ENCODE measurements at places on chromosomes 12 and 14.
A peak's percentile ranks its signal among the peaks of the same experiment; 100 is the strongest.

DNA sequence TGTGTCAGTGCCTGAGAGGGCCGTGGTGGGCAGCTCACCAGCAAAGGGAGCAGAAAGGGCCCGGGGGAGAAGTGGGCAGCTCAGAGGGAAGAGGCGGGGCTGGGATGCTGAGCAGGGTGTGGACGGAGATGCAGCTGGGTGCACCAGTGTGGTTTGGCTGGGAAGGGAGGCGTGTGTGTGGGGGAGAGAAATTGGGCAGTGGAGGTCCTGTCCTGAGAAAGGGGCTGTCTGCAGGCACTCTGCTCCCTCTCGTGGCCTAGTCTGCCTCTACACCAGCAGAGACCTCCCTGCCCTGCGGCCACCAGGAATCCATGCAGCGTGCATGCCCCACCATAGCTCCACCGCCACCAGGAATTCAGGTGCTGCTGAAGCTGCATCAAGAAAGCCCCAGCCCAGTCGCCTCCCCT is 6.4 kb downstream of the TMEM121 start:
- DNase-seq, result no peak

GRCh38 chr12:12331896-12332295 is 18.1 kb downstream of the MANSC1 start:
- DNase-seq, result peak; percentile 46

DNA sequence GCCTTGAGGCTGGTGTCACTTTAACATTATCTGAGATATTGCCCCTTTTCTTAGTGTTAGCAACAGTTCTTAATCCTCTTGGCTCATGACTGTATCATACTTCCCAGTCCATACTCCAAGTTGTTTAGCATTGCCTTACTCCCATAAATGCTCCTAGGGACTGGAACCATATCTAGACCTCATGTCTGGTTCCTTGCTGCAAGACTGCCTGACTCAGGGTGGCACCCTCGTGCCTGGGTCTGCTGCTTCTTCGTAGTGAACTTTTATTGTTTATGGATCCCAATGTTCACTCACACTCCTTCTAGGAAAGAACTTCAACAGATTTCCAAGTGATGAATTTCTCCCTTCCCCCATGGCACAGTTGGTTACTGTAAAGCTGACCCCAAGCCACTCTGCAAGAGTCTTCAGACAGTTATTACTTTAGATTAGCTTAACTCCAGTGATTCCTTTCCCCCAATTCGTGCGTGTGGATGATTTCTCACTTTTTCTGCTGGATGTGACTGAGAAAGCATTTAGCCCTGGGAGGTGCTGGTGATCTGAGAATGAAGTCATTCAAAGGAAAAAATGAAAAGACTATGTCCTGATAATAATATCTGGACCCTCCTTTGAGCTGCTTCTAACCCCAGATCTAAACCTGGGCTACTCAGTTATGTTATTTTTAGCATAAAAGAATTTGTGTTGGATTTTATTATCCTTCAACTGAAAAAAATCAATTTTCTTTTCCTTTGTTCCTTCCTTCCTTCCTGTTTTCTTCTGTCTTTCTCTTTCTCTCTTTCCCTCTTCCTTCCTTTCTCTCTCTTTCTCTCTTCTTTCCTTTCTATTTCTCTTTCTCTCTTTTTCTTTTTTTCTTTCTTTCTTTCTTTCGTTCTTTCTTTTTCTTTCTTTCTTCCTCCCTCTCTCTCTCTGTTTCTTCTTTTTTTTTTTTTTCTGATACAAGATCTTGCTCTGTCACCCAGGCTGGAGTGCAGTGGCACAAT is 47.5 kb upstream of the PPP1R12A start:
- DNase-seq, result no peak

DNA sequence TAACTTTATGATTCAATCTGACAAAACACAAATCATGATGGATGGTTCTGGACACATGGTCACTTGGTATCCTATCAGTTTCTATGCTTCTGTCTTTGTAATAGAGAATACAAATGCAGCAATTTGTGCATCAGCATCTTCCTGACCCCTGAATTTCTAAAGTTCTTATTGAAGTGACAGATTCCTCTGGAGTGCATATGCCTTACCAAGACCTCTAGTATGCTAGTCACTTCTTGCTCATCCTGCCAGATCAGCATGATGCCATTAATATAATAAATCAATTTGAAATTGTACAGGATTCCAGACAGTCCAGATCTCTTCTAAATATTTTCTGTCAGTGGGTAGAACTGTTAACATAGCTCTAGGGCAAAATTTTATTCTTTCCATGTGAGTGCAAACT is 40.6 kb upstream of the GLIPR1 start:
- DNase-seq, result no peak

DNA sequence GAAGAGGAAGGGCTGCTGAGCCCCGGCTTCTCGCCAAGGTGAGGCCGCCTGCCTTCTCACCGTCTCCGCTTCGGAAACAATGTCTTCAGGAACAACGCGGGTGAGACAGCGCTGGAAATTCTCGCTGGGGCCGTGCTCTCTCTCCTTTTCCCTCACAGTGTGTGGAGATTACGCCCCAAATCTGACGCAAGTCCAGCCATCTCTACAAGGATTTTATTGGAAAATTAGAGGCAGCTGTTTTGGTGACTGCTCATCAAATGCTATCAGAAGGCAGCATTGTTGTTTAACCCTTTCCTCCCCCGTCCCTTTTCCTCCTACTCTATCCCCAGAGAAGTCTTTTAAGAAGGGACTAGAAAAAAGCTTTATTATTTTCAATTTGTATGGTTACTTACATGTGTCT is 53.5 kb downstream of the PIWIL1 start:
- DNase-seq, result no peak

DNA sequence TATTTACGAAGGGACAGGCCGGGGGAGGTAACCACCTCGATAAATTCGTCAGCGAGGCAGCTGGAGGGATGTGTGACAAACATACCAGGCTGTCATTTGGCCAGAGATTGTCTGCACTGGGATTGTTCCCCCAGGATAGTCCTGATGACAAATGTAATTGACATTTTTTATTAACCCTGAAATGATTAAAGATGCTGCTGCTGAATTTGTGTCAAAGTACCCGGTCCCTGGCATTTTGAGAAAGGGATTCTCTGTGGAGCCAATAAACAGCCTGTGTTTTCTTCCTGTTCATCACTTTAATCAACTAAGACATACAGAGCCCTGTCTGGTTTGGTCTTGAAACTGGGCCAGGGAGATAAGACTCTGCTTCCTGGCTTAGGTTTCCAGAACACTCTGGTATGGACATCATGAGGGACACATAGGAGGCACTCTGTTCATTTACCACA is 117.6 kb downstream of the SLC25A47 start:
- no peak for DNase-seq

- no peak for DNase-seq
Measured at GRCh38 chr12:132502149-132502881, 12.4 kb downstream of the FBRSL1 start.

GRCh38 chr14:35883677-35884293 is 57.6 kb downstream of the BRMS1L start:
- peak; percentile 69 for DNase-seq

GRCh38 chr12:5197656-5198055 is 154.0 kb downstream of the KCNA5 start:
- DNase-seq, result no peak

DNA sequence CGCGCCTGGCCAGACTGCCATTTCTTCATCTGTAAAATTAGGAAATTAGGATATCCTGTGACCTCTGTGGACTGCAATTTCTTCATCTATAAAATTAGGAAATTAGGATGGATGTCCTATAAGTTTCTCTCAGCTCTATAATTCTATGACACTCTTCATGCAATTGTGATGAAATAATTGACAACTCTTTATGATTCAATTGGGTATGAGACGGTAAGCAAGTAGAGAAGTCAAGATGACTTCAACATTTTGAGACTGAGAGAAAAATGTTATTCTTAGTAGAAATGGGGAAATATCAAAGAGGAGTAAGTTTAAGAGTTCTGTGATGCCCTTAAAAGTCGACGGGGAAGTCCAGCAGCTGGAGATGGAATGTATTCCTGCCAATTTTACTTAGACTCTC is 12.0 kb downstream of the KIAA0586 start:
- DNase-seq, result no peak

- no peak for DNase-seq
Measured at GRCh38 chr14:61927520-61927919, 165.3 kb downstream of the SNAPC1 start.

DNA sequence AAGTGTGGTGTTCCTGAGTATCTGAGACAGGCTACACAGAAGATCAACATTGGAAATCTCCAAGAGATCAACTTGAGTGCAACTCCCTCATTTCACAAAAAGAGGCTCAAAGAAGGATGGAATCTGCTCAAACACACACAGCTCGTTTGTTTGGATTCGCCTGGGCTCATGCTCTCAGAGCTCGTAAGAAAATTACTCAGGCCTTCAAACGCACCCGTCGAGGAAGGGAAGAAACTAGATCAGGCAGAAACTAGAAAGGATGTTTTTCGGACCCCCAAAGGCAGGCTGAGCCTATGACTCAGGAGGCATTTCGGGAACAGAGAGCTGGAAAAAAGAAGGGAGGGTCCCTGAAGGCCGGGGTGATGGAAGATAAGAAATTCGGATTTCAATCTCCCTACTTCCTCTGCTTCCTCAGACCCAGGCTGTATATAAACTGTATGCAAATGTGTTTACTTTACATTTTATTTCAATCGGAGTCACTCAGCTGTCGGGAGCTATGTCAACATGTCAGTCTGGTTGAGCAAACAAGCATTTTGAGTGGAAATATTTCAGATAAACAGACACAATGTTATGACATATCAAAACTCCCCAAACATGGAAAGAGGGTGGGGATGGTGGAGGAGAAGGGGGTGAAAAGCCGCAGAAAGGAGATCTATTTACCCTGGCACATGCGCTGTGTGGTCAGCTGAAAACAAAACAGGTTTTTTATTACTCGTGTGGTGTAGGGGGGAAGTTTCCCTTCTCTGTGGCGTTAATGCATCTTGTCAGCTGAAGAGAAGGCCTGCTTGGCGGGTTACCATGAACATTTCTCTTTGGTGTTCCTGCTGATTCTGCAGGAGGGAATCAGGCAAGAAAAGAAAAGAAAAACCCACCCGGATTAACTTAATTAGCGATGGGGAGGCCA is 129.1 kb upstream of the TBX3 start:
- DNase-seq, result peak; percentile 59

- no peak for DNase-seq
Measured at GRCh38 chr12:54935235-54935951, 49.2 kb downstream of the TESPA1 start.

DNA sequence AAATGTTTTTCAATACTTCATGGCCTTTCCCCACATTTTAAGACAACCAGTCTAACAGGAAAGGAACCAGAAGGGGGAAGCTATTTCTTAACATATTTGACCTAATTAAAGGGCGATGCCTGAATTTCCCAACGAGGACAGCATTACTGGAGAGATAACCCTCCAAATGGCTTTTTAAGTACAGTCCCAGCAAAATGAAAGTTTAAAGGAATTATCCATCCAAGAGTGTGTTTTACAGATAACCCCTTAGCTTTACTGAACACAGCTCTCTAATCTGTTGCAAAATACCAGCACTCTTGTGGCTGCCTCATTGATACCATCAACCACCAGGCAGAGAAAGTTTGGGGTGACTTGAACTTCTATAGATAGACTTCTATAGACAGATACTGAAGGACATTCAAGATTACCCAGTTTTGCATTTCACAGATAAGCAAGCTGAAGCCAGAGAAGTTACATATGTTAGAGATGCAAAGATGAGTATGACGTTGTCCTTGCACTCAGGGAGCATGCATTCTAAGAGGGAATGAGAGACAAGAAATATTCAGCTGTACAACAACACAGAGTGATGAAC is 41.3 kb upstream of the DUSP6 start:
- DNase-seq, result no peak

DNA sequence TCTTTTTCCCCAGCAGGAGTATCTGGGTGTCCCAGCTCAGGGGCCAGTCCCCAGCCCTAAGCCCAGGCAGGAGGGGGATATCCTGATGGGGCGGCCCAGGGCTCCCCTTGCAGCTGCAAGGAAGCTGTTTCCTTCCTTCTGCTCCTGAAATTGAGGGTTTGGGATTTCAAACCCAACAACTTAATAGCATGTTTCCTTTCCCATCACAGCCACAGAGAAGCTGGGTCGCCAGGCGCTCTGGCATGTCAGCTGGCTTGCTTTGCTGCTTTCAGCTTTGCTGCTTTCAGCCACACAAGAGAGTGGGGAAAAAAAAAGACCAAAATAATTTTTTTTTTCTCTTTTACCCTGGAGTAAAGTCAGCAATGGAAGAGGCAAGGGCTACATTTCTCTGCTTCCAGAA is 30.0 kb downstream of the HVCN1 start:
- DNase-seq, result no peak

- no peak for DNase-seq
Measured at GRCh38 chr14:25537846-25538455, 488.0 kb upstream of the STXBP6 start.

DNA sequence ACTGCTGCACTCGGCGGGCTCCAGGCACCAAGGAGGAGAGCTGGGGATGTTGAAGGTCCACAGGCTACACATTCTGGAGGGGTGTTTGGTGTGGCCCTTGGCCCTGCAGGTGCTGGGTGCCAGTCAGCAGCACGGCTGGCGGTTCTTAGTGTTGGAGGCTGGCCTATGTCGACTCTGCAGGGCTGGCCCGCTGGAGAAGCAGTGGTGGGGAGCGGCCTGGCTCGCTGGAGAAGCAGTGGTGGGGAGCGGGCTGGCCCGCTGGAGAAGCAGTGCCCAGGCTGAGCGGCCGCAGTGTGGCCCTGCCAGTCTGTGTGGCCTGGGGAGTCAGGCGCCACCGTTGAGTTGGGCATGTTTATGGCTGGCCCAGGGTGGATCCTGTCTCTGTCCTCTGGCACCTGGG is 27.3 kb downstream of the MTA1 start:
- no peak for DNase-seq

DNA sequence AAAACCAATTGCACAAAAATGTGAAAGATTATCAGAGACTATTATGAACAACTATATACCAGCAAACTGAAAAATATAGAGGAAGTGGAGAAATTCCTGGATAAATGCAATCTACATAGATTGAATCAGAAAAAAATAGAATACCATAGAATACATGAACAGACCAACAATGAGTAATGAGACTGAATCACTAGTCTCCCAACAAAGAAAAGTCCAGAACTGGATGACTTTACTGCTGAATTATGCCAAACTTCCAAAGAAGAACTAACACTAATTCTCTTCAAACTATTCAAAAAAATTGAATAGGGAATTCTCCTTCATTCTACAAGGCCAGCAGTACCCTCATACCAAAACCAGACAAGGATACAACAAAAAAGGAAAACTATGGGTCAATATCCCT is 60.6 kb downstream of the GUCY2C start:
- no peak for DNase-seq

Measured in thyroid gland (tissue), 4 donors.